ENCODE measurements at places on chromosomes 4 and X.

DNA sequence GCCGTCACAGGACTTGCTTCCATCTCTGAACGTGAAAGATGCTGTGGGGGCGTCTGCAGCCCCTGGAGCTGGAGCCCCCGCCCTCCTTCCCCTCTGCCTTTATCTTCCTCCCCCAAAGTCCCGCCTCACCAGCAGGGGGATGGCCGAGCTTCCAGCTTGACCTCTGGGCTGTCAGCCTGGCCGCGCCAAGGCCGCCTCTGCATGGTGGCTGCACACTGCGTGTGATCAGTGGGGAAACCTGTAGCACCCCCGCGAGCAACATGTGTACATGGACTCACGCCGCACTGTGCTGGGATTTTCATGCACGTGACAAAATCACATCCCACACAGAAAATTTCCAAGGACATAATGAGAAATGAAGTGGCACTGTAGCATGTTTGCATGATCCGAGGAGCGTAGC lies 26.5 kb upstream of the PSAPL1 start:
- no peak for DNase-seq

- no peak for DNase-seq
Observed at GRCh38 chr4:137025484-137026059, 506.7 kb downstream of the PCDH18 start.

GRCh38 chrX:43679778-43680177 lies 23.7 kb downstream of the MAOA start:
- DNase-seq, result no peak

DNA sequence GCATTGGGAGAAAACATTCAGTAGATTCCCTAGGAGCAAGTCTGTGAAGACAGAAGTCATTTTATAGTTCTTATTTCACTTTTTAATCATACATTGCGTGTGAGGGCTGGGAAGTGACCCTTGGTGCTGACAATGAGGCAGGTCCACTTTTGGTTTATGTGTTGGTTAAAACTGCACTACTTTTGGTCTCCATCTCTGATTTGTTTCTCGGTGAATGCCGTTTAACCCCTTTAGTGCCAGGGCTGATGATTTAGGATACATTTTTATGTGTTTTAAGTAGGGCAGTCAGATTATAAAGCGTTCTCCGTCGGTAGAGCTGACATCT lies 110.4 kb downstream of the AFF1 start:
- DNase-seq, result no peak

GRCh38 chr4:3070709-3071500 lies 3.4 kb downstream of the HTT-AS start:
- no peak for DNase-seq

DNA sequence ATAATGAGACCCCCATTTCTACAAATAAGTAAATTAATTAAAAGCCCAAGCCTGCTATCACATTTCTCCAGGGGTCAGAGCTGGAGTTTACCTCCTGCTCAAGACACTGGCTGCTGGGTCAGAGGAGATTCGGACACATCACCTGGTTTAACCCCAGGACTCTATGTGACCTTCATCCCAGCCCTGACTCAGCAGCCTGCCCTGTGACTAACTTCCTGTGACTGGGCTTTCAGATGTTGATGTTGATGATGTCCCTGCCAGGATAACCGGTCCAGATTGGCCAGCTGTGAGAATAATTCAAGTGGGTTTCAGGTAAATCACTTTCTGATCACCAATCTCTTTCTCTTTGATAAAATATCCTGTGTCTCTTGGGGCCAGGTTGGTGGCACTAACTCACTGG lies 102.4 kb upstream of the MAML3 start:
- no peak for DNase-seq

- no peak for DNase-seq
Observed at GRCh38 chrX:72526534-72527508, 45.8 kb downstream of the HDAC8 start.

DNA sequence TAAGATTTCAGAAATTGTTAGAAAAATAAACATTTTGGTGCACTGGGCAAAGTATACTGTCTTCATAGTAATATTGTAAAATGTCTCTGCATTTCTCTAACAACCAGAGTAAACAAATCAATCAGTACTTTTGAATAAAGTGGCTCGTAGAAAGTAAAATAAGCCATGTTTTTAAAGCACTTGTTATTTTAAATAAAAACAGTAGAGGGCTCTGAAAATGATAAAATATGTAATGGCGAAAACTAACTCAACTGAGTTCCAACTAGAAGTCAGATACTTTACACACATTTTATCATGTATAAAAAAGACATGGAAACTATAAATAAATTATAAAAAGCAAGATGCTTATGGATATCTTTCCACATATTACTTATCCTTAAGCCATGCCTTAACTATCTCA lies 1134.4 kb downstream of the PDHA2 start:
- no peak for DNase-seq

GRCh38 chr4:38223306-38223705 lies 263.1 kb downstream of the PTTG2 start:
- no peak for DNase-seq

DNA sequence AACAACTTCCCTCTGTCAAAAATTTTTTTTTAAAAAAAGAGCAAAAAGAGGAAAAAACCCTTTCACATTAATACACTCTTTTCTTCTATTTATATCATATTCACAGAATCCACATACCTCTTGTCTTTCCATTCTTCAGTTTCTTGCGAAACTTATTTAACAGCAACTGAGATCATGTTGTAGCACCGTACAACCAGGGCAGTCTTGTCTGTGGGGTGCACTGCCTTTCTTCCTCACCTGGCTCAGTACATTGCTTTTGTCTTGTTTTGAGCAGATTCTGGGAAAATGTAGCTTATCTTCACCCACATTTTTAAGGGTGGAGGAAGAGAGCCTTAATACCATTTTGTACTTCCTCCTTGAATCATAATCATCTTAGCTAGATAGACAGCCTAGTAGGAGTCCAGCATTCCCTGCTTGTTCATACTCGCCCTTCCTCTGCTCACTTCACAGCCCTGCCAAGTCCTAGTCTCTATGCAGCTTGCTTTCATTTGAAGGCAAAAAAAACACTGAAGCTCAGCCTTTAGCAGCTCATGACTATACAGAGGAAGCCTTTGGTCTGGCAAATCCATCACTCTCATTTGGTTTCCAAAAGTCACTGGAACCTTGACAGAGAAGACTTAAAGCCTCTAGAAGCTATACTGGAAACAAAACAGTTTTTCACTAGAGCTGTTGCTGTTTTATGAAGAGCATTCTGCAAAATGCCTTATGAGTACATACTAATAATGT lies 140.6 kb upstream of the BANK1 start:
- DNase-seq, result no peak

DNA sequence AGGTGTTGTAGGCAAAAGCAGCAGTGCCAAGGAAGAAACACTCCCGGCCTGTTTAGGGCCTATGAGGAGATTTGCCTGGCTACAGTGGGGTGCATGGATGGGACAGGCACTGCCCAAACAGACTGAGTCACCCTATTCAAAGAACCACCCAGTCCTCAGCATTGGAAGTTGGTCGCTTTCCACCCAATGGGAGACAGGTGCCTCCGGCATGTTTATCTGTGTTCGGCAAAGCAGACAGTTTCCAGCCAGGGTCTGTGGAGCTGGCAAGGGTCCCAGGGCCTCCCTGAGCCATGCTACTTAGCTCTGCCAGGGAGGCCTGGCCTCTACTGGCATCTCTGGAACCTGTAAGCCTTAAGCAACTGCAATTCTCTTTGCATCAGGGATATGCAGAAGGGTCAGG lies 165.1 kb upstream of the ATP6AP2 start:
- DNase-seq, result no peak
